Right lung (tissue), 10 donors: ENCODE measurements at places on chromosomes 2 and 18. TPM values are rescaled to one million over a fixed set of nuclear protein-coding genes. Genes with fewer than 3 reads are reported as not detected.

- DNase-seq, result no peak
These were observed 60.3 kb upstream of the NFE2L2 start for GRCh38 chr2:177324797-177325196.

DNA sequence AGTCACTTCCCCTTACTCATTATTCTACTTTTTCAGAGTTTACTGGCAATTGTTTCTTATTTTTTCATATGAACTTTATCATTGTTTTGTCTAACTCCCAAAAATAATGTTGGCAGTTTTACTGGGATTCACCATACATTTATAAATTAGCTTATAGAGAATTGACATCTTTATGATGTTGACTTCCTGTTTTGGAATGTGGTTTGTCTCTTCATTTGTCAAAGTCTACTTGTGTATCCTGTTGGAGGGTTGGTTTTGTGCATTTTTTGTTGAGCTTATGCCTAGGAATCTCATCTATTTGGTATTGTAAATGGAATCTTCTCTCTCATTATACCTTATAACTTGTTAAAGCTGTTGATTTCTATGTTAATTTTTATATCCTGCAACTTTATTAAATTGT lies 16.4 kb downstream of the EPC2 start:
- no peak for DNase-seq

- DNase-seq, result no peak
These were observed 32.1 kb downstream of the INSIG2 start for GRCh38 chr2:118120401-118120780.

- no peak for DNase-seq
These were observed 28.9 kb upstream of the LPIN2 start for GRCh38 chr18:3041843-3042242.

GRCh38 chr2:127759931-127760330 lies 51.0 kb downstream of the WDR33 start:
- DNase-seq, result no peak

- no peak for DNase-seq
These were observed 42.6 kb downstream of the ARHGAP15 start for GRCh38 chr2:143171817-143172216.

- DNase-seq, result no peak
These were observed 58.7 kb downstream of the AFTPH start for GRCh38 chr2:64582774-64583340.

- DNase-seq, result no peak
These were observed 160.9 kb upstream of the COL3A1 start for GRCh38 chr2:188813315-188813714.

DNA sequence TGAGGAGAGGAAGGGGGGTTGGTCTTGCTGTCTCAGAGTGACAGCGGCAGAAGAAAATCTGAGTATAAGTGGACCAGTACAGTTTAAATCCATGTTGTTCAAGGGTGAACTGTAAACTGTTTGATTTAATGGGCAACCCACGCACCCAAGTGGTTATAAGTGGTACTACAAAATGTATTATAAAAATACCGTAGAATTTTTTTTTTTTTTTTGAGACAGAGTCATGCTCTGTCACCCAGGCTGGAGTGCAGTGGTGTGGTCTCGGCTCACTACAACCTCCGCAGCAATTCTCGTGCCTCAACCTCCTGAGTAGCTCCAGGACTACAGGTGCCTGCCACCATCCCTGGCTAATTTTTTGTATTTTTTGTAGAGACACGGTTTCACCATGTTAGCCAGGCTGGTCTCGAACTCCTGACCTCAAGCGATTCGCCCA lies 2.1 kb upstream of the CHCHD5 start:
- peak; percentile 43 for DNase-seq

DNA sequence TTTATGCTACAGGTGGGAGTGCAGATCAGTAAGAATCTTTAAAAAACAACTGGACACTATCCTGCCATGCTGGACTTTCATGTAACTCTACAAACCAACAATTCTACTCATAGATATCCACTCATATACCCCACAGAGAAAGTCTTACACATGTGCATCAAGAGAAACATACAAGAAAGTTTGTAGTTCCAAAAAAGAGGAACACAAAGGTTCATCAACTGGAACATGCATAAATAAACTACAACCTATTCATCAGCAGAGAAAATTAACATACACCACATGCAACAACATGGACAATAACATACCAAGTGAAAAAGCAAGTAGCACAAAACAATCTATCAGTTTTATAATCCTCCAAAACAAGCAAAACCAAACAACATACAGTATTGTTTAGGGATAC lies 17.0 kb downstream of the TCF4 start:
- DNase-seq, result no peak

GRCh38 chr2:191299010-191299409 lies 53.8 kb downstream of the MYO1B start:
- no peak for DNase-seq

DNA sequence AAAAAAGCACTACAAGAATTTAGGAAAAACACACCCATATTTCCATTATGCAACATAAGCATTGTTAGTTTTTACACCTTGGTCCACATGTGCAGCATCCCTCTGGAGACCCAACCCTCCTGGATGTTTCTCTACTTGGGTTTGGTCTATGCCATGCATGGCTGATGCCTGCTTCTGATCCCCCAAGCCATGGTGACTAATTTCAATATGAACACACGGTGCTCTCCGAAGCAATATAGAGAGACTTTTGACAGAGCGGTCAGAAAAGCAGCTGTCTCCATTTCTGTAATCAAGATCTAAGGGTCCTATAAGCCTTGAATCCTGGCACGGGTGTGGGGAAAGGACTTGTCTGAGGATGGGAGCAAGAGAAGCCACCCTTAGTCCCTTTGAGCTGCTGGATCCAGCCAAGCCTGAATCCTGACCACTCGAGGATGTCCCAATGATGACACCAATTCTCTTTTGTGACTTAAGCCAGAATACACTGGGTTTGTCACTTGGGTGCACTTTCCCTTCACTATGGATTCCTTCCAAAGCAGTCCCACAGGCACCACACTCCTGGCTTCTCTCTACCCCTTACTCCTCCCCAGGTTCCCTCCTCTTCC lies 91.5 kb downstream of the ACTR2 start:
- DNase-seq, result no peak

- no peak for DNase-seq
These were observed 68.3 kb downstream of the ACKR3 start for GRCh38 chr2:236637686-236638569.

- DNase-seq, result no peak
These were observed 278.4 kb upstream of the DDX18 start for GRCh38 chr2:117536139-117536538.

DNA sequence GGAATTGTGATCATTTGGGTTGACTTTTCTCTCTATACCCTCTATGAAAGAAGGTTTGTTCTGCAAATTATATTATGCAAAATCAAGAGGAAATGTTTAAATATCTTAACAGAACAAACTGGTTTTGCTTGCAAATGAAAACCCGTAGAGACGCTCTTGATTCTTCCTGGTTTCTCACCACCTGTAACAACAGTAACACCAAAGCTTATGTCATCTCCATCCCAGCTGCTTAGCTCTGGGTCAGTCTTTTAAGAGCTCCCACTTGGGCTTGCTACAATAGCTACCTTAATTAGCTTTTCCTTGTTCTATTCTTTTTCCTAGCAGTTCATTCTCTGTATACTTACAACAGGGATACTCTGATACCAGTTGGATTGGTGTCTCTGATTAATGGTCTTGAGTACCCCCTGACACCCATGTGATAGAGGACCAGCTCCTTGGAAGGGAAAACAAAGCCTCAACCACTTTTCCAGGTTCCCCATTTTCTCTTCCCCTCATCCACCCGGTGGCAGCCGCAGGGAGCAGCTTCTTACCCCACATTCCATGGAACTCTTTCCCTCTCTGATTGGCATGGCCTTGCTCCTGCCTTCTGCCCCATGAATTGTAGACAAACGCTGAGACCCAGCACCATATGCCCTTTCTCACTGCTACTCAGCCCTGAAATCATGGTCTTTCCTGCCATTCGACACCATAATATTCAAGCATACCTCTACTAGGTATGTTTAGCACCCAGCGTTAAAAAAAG lies 27.7 kb downstream of the TMEM182 start:
- DNase-seq, result no peak

- no peak for DNase-seq
These were observed 113.1 kb upstream of the SP3 start for GRCh38 chr2:174078275-174078674.

DNA sequence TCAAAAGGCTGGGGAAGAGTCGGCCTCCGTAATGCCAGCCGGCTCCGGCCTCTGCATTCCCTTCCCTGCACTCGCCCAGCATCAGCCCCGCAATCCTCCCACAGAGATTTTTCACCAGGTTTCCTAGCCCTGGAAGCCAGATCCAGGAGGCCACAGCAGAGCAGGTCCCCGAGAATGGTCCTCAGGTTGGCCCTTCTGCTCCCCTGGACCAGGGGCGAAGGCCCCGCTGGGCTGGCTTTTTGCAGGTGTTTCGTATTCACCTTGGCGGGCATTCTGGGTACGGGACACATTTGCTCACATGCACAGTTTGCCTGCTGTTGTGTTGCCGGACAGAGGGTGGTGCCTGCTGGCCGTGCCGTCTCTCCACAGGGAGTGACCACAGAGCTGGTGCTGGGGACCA lies 309.5 kb downstream of the NDUFA10 start:
- DNase-seq, result no peak

GRCh38 chr2:28389399-28390240 lies 3.0 kb upstream of the FOSL2 start:
- DNase-seq, result no peak

DNA sequence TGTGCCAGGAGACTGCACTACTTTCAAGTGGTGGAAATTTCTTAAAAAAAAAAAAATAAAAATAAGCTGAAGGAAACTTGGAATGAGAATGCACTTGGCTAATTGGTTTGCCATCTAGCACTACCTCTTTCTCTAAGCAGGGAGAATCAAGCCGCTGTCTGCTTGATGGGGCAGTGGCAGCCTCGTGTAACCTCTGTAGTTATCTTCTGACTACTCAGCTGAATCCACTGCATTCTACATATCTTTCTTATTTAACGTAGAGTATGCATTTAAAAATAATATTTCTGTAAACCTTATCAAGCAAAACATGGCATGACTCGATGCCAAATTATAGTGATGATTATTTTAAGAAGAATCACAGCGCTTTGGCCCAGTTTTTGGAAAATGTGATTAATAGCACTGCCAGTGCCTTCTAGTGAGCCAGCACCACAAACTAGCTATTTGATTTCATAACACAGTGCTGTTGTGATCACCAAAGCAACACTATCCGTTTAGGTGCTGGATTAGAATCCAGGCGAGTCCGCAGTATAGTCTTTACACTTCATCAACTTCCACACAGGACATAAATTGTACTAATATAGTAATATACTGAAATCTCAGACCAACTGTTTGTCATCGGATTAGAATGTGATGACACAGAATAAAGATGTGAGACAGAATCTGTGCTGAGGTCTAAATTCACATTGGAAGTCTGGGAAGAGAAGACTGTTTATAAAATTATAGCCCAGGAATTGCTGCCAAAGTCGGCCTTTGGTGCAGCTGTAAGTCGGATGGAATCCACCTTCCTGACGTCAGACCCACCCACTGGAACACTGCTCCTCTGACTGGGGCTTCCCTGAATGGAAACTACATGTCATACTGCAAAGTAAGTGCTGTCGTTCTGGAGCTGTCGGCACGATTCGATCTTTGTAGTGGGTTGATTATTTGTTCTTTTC lies 136.5 kb upstream of the ETAA1 start:
- peak; percentile 88 for DNase-seq

- no peak for DNase-seq
These were observed 135.2 kb downstream of the BARD1 start for GRCh38 chr2:214674278-214674677.

The UGT1A7 gene
- not detected for polyA plus RNA-seq

The PLGLB1 gene
- polyA plus RNA-seq, result 11.4 TPM

The APCDD1 gene
- 134 TPM for polyA plus RNA-seq

The CNDP2 gene
- polyA plus RNA-seq, result 107 TPM

The CRYGC gene
- polyA plus RNA-seq, result not detected

The RAB27B gene
- polyA plus RNA-seq, result 7.6 TPM

The NDC80 gene
- 51.6 TPM for polyA plus RNA-seq

The UNC80 gene
- polyA plus RNA-seq, result 1.4 TPM

The HOXD8 gene
- 1.1 TPM for polyA plus RNA-seq

The HOXD9 gene
- polyA plus RNA-seq, result 0.88 TPM
